ENCODE measurements at places on chromosomes 13 and 19.

GRCh38 chr13:108225440-108225839, 7.2 kb downstream of the ABHD13 start:
- no peak for DNase-seq

- no peak for DNase-seq
These were observed 8.3 kb downstream of the PGLYRP1 start for GRCh38 chr19:46014534-46014933.

- DNase-seq: no peak
These were observed 701.1 kb downstream of the PCDH9 start for GRCh38 chr13:66528944-66529576.

- no peak for DNase-seq
These were observed 903 bp downstream of the PIN1 start for GRCh38 chr19:9836021-9836420.

DNA sequence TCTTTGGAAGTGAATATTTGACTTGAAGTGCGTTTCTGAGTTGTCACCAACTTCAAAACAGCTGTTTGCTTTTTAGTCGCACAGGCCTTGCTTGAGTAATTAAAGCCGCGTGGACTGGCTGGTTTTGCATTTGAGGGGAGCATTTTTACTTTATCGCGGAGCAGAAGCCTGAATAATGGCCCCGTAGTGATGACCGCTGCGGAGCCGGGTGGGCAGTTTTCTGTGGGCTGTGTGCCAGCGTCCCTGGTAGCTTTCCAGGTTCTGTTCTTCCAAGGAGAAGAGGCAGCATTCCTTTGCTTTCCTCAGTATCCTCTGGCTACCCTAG, 1.1 kb downstream of the NAA16 start:
- no peak for DNase-seq

DNA sequence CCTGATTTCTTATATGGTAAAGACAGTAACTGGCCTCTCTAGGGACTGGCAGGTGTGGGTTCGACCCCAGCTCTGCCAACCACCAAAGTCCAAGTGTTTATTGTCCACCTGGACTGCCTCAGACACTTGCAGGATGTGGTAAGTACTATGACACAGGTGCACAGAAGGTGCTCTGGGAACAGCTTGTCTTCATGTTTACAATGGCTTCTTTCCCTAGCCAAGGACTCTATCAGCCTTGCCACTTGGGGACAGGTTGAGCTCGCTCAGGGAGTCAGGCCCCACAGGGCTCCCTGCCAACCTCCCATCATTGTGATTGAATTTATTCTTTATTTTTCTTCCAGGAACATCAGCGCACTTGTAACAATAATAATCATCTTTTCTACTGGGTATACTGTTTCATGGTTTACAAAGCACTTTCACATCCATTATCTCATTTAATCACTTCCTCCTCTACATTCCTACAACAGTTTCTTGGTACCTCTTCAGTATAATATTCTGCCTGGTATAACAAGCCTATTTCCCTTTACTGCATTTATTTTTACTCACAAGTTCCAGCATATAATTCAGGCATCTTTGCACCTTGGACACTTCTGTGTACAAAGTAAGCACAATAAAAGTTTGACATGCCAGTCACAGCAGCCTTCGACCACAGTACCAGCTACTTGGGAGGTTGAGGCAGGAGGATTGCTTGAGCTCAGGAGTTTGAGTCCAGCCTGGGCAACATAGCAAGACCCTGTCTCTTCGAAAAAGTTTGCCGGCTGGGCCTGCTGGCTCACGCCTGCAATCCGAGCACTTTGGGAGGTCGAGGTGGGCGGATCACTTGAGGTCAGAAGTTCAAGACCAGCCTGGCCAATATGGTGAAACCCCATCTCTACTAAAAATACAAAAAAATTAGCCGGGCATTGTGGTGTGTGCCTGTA, 24.2 kb upstream of the GATAD2A start:
- DNase-seq: no peak

DNA sequence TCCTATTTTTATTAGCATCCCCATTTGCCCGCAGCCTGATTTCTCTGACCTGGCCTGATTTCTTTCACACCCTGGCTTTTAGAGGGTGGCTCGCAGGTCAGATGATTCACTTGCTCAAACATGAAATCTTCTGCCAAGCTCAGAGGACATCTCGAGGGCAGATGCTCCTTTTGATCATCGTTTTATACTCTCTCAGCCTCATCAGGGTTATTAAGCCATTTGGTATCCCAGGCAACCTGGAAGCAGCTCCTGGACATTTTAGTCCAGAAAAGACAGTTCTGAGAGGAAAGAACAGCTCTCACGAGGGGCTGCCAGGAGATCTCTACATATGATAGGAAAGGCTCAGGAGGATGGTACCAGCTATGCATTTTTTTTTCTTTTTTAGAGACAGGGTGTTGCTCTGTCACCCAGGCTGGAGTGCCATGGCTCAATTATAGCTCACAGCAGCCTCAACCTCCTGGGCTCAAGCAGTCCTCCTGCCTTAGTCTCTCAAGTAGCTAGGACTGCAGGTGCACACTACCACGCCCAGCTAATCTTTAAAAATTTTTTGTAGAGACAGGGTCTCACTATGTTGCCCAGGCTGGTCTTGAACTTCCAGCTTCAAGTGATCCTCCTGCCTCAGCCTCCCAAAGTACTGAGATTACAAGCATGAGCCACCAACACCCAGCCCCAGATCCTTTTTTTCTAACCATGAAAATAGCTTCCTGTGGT, 165.4 kb downstream of the KATNAL1 start:
- DNase-seq: no peak

- no peak for DNase-seq
These were observed 2.5 kb upstream of the NR2F6 start for GRCh38 chr19:17248011-17248776.

- DNase-seq: no peak
These were observed 11.6 kb upstream of the ARL11 start for GRCh38 chr13:49616676-49617065.

GRCh38 chr13:23651887-23652286, 81.7 kb downstream of the TNFRSF19 start:
- DNase-seq: no peak

- DNase-seq: no peak
These were observed 49.7 kb downstream of the ESD start for GRCh38 chr13:46747031-46747820.

- no peak for DNase-seq
These were observed 100.2 kb upstream of the SIAH3 start for GRCh38 chr13:45951724-45952123.

DNA sequence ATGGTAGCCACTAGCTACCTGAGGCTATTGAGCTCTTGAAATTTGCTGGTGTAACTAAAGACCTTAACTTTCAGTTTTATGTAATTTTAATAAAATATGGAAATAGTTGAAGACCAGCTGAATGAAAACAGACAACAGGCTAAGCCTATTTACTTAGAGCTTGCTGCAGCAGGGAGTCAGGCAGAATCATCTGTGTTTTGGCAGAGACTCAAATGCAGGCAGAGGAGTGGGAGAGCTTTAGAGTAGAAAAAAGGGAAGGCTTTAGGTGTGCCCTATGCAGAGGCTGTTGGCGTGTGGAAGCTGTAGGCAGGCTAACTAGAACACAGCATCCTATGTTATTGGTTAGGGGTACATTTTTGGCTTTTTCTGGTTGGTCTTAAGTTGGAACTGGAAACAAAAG, 304.9 kb upstream of the NBEA start:
- no peak for DNase-seq

GRCh38 chr19:32692727-32693061, 1.1 kb downstream of the NUDT19 start:
- no peak for DNase-seq

DNA sequence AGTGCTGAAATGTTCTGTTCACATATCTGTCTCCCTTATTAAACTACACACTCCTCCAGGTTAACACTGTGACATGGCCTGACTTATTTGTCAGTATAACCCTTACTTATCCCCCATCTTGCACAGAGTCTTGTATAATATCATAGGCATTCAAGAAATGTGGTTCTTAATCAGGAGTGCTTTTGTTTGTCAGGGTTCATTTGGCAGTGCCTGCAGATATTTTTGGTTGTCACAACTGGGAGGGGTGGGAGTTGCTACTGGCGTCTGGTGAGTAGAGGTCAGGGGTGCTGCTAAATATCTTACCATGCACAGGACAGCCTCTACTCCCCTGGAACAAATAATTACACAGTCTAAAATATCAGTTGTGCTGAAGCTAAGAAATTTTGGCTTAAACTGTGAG, 20.4 kb upstream of the OBI1 start:
- DNase-seq: no peak

- DNase-seq: no peak
These were observed 200.1 kb downstream of the NDFIP2 start for GRCh38 chr13:79681069-79681468.

GRCh38 chr19:7469669-7470285, 19.1 kb downstream of the PEX11G start:
- DNase-seq: no peak

DNA sequence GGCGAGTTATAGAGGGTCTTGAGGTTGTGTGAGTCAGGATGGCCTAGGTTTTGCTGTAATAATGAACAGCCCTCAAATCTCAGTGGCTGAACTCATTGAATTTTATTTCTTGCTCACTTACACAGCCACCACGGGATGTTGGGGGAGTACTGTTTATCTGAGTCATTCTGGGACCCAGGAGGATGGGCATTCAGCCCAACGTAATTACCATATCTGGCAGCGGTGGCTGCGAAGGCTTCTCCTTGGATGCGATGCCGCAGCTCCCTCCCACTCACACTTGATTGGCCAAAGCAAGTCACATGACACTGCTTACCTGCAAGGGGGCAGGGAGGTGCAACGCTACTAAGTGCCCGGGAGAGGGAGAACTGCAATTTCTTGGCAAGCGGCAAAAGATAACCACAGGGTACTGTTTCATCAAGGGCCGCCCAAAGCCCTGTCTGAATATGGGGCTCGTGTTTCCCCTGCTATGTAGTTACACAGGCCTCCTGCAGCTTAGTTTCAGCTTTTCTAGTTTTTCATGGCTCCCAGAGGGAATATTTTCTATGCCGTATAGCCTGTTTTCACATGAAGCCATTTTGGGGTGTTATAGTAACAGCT, 19.9 kb downstream of the ZSWIM9 start:
- DNase-seq: peak; percentile 17

GRCh38 chr13:23433171-23434153, at the start of gene SACS:
TSS of gene SACS (minus strand) at chr13:23433702. CDS start at chr13:23411239, 22,463 bp downstream.
- DNase-seq: peak; percentile 46

DNA sequence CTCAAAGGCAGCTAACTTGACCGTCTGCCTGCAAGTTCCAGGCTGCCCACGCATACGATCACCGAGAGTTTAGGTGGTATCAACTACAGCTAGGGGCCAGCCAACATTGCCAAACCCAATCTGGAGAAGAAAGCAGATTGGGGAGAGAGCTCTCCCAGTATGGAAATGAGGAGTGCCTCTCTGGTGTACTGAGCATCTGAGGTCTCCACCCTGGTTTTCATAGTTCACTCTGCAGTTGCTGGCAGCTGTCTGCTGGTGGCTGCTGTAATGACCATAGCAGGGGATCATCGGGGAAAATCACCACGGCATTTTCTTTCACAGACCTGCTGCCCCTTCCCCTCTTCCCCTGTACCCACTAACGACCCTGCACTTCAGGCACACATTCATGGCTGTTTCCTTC, 201.7 kb downstream of the NUFIP1 start:
- no peak for DNase-seq

GRCh38 chr19:58277748-58278540, 811 bp upstream of the ZNF8 start:
- DNase-seq: no peak

DNA sequence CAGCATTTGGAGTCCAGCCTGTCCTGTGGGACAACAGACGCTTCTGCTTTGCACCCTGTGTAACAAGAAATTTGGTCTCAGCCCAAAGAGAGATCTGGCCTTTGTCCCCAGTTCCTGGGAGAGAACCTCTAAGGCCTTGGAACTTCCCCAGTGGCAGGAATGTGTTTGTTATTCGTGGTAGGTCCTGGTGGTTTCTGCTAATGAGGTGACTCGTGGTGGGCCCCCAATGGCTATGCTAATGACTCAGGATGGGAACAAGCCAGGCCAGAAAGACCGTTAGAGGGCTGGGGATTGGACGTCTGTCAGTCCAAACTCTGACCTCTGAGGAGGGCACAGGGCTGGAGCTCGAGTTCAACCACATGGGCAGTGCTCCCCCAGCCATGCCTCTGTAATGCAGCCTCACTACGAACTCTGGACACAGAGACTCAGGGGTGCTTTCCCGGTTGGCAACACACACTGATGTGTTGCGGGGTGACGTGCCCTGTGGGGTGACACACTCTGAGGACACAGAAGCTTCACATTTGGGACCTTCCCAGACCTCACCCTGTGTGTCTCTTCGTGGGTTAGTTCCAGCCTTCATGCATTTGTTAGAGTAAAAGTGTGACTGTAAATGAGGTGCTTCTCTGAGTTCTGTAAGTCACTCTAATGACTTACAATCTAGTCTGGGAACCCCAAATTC, 38.9 kb downstream of the TEX29 start:
- peak; percentile 43 for DNase-seq

GRCh38 chr13:75443356-75443958, 38.5 kb downstream of the TBC1D4 start:
- DNase-seq: no peak

GRCh38 chr13:18948664-18949488, 232.7 kb downstream of the TUBA3C start:
- no peak for DNase-seq

GRCh38 chr19:35015270-35015953, 14.9 kb upstream of the SCN1B start:
- no peak for DNase-seq
